ENCODE measurements at places on chromosomes 5 and 9.

GRCh38 chr9:135920973-135921585, 13.7 kb upstream of the CAMSAP1 start:
- DNase-seq, result no peak

GRCh38 chr9:31412081-31412480, 972.4 kb upstream of the ACO1 start:
- no peak for DNase-seq

DNA sequence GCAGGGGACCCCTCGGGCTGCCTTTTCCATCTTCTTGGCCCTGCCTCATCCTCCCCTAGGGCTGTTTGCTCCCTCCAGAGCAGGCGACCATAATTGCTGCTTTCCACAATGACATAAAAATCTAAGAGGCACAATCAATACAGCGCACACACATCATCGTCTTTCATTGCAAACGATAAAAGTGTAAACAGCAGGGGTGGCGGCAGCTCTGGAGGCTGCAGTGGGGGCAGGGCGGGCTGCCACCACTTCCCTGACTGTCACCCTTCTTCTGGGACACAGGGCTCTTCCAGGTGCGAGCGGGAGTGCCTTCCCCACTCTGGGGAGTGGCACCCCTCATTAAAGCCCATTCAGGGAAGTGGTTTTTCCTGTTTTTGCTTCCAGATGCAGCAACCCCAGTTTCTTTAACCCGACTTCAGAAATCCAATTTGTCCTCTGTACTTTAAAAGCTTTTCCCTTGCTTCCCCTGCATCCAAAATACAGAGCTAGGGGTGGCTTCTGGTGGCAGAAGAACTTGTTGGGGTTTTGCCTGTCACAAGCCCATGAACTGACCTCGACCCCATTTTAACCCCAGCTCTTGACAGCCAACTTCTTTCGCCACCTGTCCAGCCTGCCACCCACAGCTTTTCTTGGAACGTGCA, 45.7 kb downstream of the TSPAN17 start:
- no peak for DNase-seq

GRCh38 chr5:144659634-144660227, 489.1 kb downstream of the KCTD16 start:
- DNase-seq, result no peak

GRCh38 chr5:14156650-14157492, 13.7 kb downstream of the TRIO start:
- peak; percentile 98 for DNase-seq

DNA sequence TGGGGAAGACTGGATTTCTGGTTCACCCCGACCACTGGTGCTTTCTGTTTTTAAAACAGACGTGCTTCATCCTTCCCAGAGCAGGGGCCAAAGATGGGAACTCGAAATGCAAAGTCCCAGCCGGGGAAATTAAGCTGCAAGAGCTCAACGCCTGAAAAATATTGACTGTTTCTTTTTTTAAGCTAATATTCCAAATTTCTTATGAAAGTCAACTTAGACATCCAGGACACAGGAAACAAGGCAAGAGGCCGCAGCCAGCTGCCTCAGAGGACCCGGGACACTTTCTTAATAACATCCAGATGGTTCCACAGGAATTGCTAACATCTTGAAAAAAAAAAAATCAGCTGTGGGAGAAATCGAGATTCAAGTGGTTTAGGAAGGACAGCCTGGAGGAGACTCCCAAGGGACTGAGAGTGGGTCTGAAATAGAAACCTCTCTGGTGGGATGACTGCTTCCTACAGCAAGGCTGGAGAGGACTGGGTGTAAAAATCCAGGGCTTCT, 144.9 kb downstream of the FGF1 start:
- DNase-seq, result peak; percentile 85

- no peak for DNase-seq
These were observed 33.6 kb downstream of the FYB1 start for GRCh38 chr5:39185761-39186160.

- peak; percentile 52 for DNase-seq
These were observed 144.7 kb downstream of the TRPM6 start for GRCh38 chr9:74742792-74743730.

- no peak for DNase-seq
These were observed 67.8 kb downstream of the ACTBL2 start for GRCh38 chr5:57414857-57415256.

DNA sequence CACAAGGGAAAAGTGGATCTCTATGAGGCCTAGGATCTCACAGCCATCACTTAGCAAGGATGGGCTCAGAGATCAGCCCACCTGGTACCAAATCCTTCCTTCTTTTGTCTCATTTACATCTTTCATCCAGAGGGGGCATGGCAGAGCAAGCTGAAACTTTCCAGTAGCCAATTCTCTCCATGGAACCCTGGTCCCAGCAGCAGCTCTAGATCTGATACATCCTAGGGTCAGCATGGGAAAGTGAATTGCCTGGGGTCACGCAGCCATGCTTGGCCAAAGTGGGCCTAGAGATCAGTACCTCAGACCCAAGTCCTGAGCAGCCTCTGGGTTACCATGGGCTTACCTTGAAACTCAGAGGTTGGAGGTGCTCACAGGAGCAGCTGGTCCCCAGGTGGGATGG, 170.5 kb downstream of the GABBR2 start:
- DNase-seq, result no peak

GRCh38 chr5:153147891-153148623, 342.4 kb upstream of the GRIA1 start:
- peak; percentile 64 for DNase-seq

GRCh38 chr9:6945816-6946215, 188.0 kb downstream of the KDM4C start:
- no peak for DNase-seq

DNA sequence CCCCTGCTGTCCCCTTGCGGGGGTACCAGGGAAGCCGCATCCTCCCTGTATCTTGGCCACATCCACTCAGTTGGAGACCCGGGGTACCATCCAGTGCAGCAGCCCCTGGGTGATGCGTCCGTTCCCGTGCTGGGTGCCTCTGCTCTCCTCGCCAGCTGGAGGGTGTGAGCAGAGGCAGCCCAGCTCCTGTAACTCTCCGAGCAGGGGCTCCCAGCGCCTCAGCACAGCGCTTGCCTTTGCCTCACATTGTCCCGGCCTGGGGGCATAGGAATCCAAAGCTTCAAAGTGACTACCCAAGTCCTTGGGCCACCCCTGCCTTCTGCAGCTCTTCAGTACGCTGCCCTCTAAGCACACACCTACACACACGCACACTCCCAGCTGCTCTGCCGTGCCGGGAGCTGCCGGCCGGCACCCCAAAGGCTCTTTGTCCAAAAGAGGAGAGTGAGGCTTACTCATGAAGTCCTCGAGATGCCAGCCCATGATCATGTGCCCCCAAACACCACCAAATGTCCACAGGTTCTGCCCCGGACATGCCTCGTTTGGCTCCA, 733 bp downstream of the ANGPTL2 start:
- peak; percentile 27 for DNase-seq

DNA sequence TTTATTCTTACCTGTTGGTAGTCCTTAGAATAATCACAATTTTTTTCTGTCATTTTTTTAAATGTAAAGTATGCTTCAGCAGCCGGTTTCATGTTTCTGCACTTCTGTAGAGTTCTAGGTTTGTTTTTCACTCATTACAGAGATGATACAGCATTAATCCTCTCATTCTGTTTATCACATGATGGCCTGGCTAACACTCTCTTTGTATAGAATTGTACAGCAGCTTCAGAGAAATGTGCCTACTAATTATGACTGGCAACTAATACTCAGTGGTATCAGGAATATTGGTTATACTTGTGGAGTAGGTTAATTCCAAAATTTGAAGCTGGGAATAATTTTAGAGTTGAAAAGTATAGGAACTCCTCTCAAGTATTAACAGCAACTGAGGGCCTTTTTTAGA, 192.9 kb upstream of the OTULINL start:
- no peak for DNase-seq

DNA sequence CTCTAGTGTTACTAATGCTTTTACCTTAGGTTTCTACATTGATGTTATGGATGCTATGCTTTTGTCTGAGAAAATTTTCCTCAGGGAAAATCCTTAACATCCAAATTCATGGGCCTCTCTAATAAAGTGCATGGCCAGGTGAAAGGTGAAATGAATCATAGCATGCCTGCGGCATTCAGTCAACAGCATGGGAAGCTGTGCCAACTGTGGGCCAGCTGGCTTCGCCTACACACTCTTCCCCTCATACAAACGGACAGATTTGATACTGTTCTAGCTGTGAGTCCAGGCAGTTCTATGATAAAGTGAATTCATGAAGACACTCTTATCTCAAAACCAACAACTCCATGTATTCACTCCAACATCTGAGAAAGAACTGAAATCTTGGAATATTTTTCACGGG, 374.1 kb downstream of the PLK2 start:
- peak; percentile 53 for DNase-seq

GRCh38 chr5:124661317-124662141, 84.9 kb downstream of the ZNF608 start:
- peak; percentile 70 for DNase-seq

DNA sequence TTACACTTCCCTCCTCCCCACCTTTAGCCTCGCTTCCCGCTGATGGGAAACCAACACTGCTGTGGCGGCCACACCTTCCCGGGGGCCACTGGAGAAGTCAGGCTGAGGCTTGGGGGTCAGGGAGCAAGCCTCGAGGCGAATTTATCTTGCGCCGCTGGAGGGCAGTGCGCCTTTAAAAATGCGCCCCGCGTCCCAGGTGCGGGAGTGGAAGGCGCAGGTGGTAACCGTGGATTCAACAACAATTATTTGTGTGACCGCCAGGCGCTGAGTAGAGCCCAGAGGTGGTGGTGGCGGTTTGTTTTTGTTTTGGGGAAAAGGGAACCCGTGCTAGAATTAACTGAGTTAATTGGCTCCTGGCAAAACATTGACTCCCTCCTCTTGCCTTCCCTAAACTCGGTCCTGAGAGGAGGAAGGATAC, 1.1 kb downstream of the CFAP77 start:
- peak; percentile 26 for DNase-seq

GRCh38 chr9:97366476-97366875, 45.4 kb upstream of the TDRD7 start:
- no peak for DNase-seq

DNA sequence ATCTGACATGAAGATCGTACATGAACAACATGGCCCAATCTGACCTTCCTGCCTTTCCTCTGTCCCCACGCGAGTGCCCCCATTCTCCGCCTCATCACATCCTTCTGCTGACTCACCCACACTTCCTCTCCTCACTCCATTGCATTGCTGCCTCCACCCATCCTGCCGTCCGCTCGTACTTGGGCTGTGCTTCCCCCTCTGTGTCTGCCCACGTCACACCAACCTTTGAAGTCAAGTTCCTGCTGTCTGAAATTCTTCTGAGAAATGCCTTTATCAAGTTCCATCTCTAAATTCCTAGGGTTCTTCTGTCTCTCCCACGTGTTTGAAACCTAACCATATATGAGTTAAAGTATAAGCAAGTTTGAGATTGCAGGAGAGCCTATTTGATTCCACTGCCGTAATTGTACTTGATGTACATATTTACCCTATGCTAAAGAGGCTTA, 18.0 kb upstream of the STARD4 start:
- DNase-seq, result peak; percentile 94

GRCh38 chr9:131579789-131580211, 34.5 kb downstream of the PRRT1B start:
- no peak for DNase-seq

DNA sequence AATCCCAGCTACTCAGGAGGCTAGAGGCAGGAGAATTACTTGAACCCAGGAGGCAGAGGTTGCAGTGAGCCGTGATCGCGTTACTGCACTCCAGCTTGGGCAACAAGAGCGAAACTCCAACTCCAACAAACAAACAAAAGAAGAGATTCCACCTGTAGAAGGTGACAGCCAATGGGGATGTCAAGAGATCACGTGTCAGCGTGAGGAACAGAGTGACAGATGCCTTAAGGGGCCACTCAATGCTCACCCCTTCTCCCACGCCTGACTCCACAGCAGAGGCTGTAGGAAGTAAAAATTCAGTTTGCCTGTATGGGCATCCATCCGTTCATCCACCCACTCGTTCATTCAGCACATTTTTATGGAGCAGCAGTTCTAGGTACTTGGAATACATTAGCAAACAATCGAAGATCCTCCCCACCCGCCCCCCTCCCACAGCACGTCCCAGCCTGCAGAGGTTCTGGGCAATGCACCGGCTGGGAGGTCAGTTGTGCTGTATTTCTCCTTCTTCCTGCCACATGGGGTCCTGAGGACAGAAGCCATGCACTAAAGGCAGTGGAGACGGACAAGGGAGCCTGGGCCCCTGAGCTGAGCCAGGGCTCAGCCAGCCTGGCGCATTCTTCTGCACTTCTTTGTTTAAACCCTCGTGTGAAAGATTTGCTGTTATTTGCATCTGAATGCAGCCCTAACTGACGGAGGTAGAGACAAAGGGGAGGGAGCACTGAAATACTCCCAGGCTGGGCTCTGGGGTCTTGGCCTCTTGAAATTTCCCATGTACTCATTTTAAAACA, 11.3 kb upstream of the RNF130 start:
- no peak for DNase-seq

- no peak for DNase-seq
These were observed 2.2 kb upstream of the LPAR1 start for GRCh38 chr9:111040494-111040893.

DNA sequence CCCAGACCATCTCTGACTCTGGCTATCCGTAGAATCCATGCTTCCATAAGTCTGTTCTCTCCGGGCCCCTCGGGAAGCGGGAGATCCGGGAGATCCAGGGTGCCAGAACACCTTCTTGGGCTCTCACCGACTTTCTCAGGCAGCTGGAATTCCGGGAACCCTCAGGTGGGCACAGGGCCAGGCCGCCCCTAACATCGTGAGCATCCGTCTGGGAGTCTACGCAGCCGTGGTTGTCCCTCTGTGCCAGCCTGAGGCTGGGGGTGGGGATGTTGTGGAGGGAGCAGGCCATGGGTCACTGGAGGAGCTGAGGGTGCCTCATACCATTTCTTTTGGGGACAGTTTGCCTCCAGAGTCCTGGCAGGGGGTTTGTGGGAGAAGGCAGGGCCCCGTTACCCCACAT, 92.3 kb upstream of the COL5A1 start:
- DNase-seq, result no peak

DNA sequence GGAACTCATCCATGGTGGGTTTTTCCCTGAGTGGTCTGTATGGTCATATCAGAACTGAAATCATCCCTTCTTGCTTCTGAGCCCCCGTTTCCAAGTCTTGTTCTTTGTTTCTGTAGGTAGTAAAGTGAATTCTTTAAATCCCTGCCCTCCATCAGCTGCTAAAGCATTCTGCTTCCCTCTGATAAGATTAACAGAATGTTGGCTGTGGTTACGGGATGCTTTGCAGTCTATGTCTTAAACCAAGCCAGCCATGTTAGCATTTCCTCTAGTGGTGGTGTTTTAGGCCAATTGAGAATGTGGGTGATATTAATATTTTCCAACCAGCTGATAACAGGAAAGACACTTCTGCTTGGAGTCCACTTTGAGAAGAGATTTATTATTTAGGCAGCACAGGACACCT, 22.0 kb upstream of the KCNIP1 start:
- no peak for DNase-seq

Data from cardiac fibroblast (primary cell).